8988T (cell line): ENCODE measurements at places on chromosomes 7 and 10.

DNA sequence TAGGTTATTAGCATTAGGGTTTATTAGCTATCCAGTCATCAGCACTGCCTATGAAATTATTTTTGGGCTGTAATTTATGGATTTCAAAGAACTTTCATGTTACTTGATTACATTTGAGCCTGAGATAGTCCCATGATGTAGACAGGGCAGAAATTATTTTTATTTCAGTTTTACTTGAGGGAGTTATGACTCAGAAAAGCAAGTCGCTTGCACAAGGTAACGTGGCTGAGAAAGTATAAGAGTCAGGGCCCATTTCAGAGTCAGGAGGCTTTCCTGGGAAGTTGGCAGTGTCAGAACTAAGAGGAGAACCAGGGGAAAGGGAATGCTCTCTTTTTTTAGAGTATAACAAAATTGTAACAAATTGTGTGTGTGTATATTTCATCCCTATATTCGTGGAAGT lies 16.5 kb downstream of the GATA3 start:
- no peak for DNase-seq

DNA sequence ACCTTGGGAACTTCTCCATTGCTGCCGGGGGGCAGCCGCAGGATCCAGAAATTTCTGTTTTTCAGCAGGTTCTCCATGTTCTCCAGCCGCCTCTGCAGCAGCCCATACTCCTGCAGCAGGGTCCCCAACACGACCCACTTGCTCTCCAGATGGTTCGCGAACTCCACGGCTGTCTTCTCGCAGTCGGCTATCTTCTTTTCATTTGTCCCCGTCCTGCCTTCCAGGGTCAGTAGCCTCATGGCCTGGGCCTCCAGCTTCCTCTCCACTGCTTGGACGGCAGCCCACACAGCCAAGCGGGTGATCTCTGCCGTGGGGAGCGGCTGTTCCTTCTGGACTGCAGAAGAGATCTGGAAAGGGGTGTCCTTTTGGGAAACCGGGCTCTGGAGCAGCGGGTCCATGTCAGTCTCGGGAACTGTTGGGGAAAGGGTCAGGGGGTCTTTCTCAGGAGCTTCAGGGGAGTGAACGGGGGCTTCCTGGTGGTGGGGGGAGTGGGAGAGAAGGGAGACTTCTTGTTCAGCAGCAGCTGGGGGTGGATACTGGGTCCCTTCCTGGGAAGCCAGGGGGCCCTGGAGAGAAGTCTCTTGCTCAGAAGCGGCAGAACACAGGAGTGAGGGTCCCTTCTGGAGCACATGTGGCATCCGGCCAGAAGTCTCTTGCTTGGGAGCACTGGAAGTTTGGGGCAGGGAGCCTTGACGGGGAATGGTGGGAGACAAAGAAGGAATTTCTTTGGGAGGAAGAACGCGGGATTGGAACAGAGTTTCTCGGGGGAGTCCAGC lies 5.5 kb downstream of the ZNF777 start:
- DNase-seq: no peak

DNA sequence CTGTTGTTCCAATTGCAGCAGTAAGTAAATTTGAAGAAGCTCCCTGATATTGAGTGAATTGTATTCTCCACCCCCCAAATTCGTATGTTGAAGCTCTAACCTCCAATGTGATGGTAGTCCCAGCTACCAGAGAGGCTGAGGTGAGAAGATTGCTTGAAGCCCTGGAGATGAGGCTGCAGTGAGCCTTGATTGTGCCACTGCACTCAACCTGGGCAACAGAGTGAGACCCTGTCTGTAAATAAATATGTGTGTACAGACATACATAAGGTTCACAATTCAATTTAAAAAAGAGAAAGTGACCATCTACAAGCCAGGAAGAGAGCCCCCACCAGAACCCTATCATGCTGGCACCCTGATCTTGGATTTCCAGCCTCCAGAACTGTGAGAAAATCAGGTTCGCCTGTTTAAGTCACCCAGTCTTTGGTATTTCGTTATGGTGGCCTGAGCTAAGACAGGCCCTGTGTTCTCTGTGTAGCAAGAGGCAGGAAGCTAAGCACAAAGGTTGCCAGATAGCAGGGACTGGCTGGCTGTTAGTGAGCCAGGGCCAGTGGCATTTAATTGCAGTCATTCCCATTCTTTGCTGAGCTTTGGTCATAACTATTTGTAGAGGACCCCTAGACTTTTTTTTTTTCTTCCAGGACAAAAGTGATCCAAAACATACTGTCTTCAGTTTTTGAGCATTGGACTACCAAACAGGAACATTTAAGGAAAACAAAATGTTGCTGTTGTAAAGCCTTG lies 45.6 kb downstream of the AUTS2 start:
- no peak for DNase-seq

DNA sequence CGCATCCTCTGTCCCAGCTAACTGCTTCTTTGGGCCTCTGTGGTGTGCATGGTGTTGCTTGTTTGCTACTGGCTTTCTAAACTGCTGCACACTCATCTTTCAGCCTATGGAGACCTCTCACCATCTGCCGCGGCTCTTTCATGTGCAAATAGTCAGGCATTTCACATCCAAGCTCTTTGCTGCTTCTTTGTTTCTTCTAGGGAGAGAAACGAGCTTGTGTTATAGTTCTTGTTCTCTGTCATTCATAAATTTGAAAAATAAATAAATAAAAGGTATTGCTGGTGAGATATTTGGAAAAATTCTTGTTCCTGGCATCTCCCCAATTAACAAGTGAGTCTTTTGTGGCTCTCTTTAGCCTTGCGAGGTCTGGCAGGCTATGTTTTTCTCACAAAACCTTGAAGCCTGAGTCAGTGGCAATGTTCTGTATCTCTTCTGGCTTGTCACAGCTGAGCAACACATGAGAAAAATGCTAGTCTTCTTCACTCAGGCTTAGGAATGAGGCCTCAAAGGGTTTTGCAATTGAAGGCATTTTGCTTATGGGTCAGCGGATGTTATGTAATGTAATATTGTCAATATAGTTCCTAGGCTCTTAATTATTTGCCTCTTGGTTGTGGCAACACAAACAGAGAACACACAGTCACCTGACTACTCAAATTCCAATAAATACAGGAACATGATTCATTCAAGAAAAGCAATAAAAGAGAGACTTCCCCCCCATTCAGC lies 274.0 kb downstream of the FRMD4A start:
- DNase-seq: no peak

DNA sequence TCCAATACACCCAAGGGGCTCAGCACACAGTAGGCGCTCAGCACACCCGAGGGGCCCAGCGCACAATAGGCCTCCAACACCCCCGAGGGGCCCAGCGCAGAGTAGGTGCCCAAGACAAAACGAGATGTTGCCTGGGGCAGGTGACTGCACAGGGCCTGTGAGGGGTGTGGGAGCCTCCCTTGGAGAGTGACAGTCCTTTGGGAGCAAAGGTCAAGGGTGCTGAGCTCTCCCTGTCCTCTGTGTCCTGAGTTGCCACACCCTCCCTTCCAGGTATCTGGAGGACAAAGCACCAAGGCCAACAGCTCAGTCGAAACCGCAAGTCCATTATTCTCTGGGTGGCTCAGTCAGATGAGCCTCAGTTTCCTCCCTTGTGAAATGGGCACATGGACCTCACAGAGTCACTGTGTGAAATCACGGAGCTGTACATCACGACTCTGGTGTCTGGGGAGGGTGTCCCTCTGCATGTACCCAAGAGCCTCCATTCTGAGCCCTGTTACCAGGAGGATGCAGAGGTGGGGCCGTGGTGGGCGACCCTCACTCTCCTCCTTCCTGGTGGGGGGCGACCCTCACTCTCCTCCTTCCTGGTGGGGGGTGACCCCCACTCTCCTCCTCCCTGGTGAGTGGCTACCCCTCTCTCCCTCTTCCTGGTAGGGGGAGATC lies 81.3 kb downstream of the FOXL3 start:
- DNase-seq: no peak

- no peak for DNase-seq
These were observed 27.4 kb downstream of the ASZ1 start for GRCh38 chr7:117399820-117400422.

DNA sequence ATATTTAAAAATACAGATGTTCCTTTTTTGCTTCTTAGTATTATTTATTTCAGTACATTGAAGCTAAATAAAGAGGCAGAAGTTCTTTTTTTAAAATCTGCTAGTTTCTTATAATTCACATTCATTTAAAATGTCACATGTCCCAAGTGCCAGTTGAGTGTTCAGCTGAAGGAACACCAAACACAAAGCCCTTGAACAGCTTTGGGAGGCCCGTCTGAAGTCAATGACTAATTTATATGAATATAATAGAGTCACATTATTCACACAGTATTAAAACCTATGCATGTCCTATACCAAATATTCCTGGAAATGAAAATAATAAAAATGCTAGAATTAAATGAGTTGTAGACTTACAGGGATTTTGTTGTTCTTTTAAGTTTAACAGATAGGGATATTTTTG lies 70.3 kb downstream of the GNAI1 start:
- no peak for DNase-seq

DNA sequence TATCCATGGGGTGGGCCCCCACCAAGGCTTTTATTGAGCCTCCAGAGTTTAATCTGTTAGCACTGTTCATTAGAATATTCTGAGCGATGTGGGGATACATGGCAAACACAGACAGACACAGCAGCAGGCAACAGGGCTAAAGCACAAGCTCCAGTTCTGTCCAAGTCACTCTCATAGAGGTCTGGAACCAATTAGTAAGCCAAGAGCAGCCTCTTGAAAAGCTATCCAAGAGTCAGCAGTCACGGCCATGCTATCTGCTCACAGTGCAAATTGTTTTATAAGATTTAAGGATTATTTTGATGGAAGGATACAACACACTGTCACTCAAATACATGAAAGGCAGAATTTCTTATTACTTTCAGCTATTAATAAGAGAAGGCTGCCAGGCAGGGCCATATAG lies 86.4 kb upstream of the DGKB start:
- no peak for DNase-seq

DNA sequence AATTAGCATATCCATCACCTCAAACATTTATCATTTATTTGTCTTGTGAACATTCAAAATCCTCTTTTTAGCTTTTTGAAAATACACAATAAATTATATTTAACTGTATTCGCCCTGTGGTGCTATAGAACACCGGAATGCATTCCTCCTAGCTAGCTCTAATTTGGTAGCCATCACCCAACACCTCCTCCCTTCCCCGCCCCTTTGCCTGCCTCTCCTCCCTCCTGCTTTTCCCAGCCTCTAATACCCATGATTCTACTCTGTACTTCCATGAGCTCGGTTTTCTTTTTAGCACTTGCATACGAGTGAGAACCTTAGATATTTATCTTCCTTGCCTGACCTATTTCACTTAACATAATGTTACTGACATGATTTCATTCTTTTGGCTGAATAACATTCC lies 80.1 kb downstream of the ANKRD26 start:
- DNase-seq: no peak

DNA sequence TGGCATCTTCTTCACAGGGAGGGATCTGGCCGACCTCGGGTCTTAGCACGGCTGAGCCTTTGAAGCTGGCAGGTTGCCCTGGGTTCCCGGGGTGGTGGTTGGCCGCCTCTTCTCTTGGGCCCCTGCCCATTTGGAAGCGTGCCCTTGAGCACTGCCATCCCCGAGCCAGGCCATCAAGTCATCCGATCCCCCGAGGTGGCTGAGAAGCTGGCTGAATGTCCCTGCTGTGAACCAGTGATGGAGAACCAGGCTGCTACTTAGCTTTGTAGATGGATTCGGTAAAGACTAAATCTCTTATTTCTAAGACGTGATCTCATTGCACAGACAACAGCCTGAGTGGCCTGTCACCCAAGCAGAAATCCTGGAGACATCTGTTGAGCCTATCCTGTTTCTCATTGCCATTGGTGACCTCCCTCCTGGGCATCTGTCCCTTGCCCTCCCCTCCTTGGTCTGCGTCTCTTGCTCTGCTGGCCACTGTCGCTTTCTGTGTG lies 74.3 kb downstream of the GRK5 start:
- no peak for DNase-seq

DNA sequence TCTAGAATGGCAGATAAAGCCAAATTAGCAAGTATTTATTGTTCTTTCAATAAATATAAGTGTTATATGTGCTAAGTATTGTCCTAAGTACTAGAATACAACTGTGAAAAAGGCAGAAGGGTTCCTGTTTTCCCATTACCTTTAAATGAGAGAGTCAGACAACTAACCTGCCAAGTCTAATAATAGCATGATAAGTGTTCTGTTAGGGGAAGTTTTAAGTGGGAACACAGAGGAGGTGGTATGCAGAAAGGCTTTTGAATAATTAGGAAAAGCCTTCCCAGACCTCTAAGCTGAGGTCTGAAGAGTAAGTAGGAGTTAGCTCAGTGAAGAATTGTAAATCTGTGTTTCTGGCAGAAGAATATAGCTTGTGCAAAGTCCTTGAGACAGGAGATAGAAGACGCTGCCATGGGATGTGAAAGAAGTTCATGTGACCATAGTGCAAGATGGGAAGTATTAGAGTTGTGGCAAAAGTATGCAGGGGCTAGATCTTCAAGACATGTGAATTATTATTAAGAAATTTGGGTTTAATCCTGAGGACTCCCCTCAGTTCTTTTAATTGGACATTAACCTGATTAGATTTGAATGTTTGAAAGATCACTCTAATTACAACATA lies 12.5 kb downstream of the SHOC2 start:
- DNase-seq: no peak

DNA sequence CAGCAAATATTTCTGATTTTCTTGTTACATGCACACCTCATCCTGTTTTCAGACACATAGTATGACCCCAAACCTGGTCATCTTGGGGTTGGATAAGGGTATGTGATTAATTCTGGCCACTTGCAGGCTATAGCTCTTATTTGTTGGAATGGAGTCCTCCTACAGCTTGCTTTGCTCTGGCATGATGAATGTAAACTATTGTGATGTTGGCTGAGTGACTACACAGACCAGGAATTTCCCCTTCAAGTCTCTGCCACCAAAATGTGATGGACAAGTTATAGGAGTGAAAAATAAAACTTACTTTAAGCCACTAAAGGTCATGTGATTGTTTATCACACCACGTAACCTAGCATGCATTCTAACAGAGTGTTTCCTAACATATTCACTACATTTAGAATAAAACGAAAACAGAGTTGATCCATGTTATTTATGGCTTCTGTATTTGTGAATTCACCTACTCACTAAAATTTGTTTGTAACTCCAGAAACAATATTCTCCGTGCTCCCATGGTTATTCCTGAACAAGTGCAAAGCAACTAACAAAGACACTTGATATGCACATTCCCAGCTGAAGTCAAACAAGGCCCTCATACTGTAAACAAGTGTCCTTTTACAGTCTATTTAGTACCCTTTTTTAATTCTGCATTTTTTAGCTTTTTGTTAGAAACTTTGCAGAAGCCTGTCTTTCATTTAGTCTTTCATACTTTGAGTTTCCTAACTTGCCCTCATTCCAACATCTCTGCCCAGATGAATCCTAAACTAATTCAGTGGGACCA lies 599.2 kb upstream of the PCDH15 start:
- DNase-seq: no peak

DNA sequence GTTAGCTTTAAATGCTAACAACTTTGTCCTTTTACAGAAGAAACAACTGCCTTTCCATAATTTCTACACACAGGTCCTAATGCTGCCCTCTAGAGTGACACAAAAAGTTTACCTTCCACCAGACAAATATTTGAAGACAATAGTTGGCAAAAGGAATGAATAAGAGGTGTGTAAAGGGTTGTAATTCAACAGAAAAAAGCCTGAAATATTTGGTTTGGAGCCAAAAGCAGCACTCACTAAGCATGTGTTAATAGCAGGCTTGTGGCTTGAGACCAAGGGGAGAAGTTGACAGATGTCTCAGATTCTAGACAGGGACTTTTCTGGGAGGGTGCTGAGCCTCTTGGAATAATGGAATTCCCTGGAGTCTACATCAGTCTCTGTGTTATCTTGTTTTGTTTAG lies 156.2 kb upstream of the GALNT17 start:
- DNase-seq: no peak
